Peyer's patch (tissue), 4 donors: ENCODE measurements at places on chromosomes 11 and 22.
A peak's percentile ranks its signal among the peaks of the same experiment; 100 is the strongest.

DNA sequence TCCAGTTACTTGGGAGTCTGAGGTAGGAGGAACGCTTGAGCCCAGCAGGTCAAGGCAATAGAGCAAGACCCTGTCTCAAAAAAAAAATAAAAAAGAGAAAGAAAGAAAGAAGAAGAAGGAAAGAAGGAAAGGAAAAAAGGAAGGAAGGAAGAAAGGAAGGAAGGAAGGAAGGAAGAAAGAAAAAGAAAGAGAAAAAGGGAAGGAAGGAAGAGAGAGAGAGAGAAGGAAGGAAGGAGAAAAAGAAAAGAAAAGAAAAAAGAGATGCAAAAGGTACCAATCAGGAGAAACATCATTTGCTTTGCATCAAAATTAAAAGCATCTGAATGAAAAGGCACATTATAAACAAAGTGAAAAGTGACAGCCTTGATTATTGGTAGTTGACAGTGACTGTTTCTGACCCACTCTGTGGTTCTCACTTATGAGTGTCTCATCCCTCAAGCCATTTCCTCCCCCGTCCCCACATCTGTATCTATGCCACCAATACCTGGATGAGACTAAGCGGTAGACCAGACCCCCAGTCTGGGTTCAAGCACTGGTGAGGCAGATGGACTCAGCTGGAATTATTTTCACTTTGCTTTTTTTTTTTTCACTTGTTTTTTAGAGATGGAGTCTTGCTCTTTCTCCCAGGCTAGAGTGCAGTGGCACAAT is 33.0 kb upstream of the XBP1 start:
- no peak overlapping the region for H3K27ac ChIP-seq
- no peak for DNase-seq
- H3K4me3 ChIP-seq, result no peak overlapping the region
- no peaks in the 10 kb centered on the region for H3K36me3 ChIP-seq
- H3K4me1 ChIP-seq, result no peaks in the 10 kb centered on the region

DNA sequence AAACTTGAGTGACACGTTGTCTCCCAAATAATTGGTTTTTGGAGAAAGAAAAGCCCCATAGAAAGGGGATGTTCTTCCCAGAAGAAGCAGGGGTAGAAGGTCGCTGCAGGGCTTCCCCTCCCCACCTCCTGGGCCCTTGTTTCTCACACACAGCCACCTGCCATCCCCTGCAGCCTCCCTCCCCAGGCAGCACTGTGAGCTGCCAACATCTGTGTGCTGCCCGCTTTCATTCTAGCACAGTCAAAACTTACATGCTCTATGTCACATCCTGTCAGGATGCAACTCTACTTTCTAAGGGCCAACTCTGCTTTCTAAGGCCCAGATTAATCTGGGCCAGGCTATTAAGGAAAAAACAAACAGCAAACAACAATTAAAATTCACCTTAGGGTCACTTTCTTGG is 309.4 kb upstream of the ZC3H12C start:
- H3K4me3 ChIP-seq, result no peak overlapping the region
- H3K36me3 ChIP-seq, result no peaks in the 10 kb centered on the region
- H3K27me3 ChIP-seq, result no peaks in the 10 kb centered on the region
- no peaks in the 10 kb centered on the region for H3K4me1 ChIP-seq

DNA sequence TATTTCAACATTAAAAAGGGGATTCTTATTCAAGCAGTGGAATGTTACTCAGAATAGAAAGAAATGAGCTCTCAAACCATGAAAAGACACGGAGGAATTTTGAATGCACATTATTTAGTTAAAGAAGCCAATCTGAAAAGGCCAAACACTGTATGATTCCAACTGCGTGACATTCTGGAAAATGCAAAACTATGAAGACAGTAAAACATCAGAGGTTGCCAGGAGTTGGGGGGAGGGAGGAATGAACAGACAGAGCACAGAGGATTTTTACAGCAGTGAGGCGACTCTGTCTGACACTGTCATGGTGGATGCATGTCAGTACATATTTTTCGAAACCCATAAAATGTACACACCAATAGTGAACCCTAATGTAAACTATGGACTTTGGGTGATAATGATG is 22.9 kb upstream of the THY1 start:
- H3K27ac ChIP-seq, result no peak overlapping the region
- DNase-seq, result no peak
- H3K36me3 ChIP-seq, result no peaks in the 10 kb centered on the region

- H3K36me3 ChIP-seq, result no peaks in the 10 kb centered on the region
- no peak for DNase-seq
- H3K27ac ChIP-seq, result peak overlapping the region; percentile 51
- H3K27me3 ChIP-seq, result no peaks in the 10 kb centered on the region
- H3K4me3 ChIP-seq, result no peak overlapping the region
These were observed 66.9 kb downstream of the GAB2 start for GRCh38 chr11:78350646-78351165.

DNA sequence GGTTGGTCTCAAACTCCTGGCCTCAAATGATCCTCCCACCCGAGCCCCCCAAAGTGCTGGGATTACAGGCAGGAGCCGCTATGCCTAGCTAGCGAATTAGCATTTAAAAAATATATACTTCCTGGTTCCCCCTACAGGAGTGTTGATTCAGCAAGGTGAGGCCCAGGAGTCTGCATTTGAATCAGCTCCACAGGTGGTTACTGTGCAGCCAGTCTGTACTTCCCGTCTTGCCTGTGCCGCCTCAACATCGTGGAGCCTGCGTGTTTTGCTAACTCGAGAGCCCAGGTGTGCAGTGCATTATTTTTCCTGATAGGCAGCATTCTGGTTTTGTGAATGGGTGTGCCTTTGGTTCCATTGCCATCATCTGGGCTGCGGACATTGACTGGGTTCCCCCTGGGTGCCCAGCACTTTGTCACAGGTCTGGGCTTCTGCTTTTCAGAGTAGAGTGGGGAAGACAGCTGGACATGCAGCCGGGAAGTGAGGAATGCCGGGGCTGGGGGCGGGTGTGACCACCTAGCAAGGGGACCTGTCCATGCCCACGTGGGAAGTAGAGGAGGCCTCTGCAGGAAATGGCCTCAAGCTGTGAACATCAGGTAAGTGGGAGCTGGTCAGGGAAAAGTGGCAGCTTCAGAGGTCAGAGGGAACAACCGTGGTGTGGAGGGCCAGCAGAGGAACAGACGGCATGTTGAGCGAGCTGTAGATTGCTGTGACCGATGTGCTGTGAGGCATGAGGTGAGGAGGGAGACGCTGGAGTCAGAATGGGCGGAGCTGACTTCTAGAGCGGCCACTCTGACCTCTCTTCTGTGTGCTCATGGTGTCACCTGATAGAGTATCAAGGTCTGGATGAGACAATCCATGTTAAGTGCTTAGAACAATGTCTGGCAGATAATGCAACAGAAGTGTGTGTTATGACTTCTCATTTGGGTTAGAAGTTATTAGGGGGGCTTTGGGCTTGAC is 42.2 kb downstream of the PPFIA1 start:
- no peaks in the 10 kb centered on the region for H3K36me3 ChIP-seq
- no peak overlapping the region for H3K27ac ChIP-seq
- no peaks in the 10 kb centered on the region for H3K4me1 ChIP-seq
- H3K4me3 ChIP-seq, result no peak overlapping the region
- H3K27me3 ChIP-seq, result no peaks in the 10 kb centered on the region
- no peak for DNase-seq

DNA sequence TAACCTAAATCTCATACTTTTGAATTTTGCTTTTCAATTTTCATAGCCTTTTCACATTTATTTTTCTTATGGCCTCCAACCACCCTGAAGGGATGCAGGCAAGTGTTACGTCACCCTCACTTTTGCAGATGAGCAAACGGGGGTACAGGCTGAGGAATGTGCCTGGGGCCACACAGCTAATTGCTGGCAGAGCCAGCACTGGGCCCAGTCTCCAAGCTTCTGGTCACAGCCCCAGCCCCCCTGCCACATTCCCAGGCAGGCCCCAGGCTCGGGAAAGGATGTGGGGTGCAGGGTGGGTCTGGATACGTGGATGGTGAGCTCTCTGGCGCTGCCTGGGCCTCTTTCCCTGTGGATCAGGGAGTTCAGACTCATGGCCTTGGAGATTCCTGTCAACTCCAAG is 138.6 kb downstream of the PKNOX2 start:
- H3K4me3 ChIP-seq, result no peak overlapping the region
- H3K27me3 ChIP-seq, result no peaks in the 10 kb centered on the region
- no peak overlapping the region for H3K27ac ChIP-seq
- DNase-seq, result no peak

DNA sequence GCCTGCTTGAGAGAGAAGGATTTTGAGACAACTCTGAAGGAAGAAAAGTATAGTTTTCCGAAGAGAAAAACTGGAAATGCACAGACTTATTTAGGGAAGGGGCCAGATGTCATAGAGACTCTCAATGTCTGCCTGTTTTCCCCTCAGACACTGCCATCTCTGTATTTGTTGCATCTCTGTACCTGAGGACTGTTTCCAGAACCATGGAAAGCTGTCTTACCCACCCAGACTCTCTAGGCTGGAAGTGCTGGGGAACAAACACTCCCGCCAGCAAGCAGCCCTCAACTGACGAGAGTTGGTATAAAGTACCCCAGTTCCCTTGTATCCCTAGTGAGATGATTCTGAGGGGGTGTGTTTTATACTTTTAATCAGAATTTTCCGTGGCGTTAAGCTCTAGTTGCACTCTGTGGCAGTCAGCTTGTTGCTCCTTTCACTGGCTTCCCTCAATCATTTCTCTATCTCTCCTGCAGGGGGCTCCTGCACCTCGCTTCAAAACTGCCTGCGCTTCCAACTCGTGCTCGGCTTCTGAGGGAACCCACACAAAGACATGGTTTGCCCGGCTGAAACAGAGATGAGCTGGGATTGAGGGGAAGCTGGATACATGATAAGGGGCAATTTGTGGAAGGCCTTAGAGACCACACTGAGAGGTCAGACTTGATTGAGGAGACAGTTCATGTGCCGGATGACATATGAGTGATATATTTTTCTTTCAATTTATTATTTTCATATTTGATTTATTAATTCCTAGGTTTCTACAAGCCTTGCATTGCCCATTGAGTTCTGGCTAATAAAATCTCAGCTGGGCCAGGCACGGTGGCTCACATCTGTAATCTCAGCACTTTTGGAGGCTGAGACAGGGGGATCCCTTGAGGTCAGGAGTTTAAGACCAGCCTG is 36.9 kb upstream of the CLPB start:
- no peak overlapping the region for H3K4me3 ChIP-seq
- H3K4me1 ChIP-seq, result no peaks in the 10 kb centered on the region
- no peak overlapping the region for H3K27ac ChIP-seq
- H3K27me3 ChIP-seq, result no peaks in the 10 kb centered on the region
- DNase-seq, result peak; percentile 44
- H3K36me3 ChIP-seq, result no peaks in the 10 kb centered on the region
